Activated CD8-positive, alpha-beta memory T cell treated with anti-CD3 and anti-CD28 coated beads, Interleukin-2, amount 10 ng/mL, durations not matched to agents 7 days and 5 days (primary cell): ENCODE measurements at places on chromosomes 3 and 15. TPM values are rescaled to one million over a fixed set of nuclear protein-coding genes. Genes with fewer than 3 reads are reported as not detected.

GRCh38 chr3:61360297-61360965 is 109.2 kb upstream of the FHIT start:
- H3K27ac ChIP-seq: no peak overlapping the region
- H3K36me3 ChIP-seq: no peaks in the 10 kb centered on the region
- H3K4me3 ChIP-seq: no peak overlapping the region
- H3K27me3 ChIP-seq: no peaks in the 10 kb centered on the region

IGSF10 gene
- total RNA-seq: not detected

DNA sequence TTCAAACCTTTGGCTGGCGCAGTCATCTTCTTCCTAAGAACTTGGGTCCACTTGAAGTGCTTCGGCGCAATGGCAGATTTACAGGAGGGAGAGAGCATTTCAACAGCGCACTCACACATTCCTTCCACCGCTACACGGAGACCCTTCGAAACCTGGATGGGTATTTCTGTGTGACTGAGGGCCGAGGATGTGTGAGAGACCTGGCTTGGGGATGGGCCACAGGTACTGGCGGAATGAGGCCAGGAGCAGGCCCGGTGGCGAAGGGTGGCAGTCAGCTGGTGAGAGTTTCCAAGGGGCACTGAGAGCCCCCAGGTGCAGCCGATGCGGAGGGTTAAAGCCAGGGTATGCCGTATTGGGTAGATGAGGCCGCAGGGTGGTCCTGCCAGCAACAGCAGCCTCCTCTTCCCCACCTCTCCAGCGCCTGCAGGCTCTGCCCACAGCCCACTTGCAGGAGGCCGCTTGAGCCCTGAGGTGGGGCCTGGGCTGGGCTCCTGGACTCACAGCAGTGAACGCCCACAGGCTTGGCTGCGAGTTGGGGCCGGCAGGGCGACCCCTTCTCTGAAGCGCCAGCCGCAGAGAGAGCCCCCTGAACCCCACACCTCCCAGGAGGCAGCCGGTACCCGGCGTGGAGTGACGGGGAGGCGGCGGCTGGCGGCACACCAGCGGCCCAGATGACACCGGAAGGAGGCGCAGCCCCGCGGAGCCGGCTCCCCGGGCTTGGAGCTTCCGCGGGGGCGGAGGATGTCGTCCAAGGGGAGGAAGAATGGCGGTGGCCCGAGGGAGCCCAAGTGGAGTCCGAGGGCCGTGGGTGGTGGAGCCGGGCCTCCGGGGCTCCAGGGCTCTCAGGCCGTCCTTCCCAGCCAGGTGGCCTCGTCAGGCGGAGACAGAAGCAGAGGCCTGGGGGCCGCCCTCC is 166.5 kb downstream of the NSMCE3 start:
- H3K4me3 ChIP-seq: no peak overlapping the region
- H3K27me3 ChIP-seq: no peaks in the 10 kb centered on the region
- H3K4me1 ChIP-seq: peaks cover 2% of the 10 kb centered on the region

DNA sequence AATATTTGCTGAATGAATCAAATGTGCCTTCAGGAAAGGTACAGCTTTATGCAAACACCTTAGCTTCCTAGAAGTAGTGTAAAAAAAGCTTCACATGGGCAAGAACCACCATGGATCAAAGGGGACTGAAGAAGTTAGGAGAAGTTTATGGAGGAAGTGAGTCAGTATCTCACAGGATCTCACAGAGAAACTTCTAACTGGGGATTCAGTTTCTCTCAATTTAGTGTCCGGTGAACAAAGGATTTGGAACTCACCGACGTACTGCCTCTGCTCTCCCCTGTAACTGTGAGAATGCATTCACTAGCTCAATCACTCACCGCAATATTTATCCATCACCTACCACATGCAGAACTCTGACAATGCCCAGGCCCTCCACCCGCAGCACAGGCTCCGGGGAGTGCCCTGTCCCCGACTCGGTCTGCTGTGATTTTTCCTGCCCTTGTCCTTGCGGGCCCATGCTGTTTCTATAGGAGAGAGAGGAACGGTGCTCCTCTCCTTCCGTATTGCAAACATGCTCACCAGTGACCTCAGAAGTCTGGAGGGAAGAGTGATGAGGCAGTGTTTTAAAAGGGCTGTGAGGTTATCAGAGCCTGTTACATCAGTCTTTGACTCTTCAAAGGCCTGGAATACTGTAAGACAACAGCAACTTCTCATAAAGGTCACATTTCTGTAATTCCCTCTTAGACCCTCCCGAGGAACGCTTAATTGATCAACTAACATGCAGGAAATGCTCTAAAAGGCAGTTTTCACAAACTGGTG is 222.5 kb upstream of the ICE2 start:
- peaks cover 27% of the 10 kb centered on the region for H3K4me1 ChIP-seq
- H3K4me3 ChIP-seq: no peak overlapping the region

GRAMD1C gene
- 1.1 TPM for total RNA-seq

DNA sequence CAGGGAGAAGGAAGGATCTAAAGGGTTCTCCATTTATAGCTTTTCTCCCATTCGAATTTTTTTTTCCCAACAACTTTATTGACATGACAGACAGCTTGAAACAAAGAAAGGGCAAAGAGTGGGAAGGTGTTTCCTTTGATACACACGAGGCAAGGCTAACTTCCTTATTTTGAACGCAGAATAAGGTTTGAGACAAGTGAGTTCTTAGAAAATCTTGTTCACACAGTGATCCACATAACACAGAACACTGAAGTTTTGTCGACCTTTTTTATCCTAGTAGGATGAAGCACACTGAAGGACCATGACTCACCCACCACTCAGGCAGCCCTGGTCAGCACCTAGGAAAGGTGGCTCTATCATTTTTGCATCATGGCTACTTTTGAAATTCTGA is 425.8 kb upstream of the MDFIC2 start:
- H3K4me3 ChIP-seq: no peak overlapping the region
- H3K36me3 ChIP-seq: no peaks in the 10 kb centered on the region
- no peak for DNase-seq
- no peaks in the 10 kb centered on the region for H3K4me1 ChIP-seq

GRCh38 chr3:115098354-115099073 is 48.6 kb downstream of the ZBTB20 start:
- H3K36me3 ChIP-seq: no peaks in the 10 kb centered on the region
- H3K4me3 ChIP-seq: no peak overlapping the region
- H3K27ac ChIP-seq: no peak overlapping the region
- no peak for DNase-seq
